ENCODE measurements at places on chromosomes 13 and 19.

DNA sequence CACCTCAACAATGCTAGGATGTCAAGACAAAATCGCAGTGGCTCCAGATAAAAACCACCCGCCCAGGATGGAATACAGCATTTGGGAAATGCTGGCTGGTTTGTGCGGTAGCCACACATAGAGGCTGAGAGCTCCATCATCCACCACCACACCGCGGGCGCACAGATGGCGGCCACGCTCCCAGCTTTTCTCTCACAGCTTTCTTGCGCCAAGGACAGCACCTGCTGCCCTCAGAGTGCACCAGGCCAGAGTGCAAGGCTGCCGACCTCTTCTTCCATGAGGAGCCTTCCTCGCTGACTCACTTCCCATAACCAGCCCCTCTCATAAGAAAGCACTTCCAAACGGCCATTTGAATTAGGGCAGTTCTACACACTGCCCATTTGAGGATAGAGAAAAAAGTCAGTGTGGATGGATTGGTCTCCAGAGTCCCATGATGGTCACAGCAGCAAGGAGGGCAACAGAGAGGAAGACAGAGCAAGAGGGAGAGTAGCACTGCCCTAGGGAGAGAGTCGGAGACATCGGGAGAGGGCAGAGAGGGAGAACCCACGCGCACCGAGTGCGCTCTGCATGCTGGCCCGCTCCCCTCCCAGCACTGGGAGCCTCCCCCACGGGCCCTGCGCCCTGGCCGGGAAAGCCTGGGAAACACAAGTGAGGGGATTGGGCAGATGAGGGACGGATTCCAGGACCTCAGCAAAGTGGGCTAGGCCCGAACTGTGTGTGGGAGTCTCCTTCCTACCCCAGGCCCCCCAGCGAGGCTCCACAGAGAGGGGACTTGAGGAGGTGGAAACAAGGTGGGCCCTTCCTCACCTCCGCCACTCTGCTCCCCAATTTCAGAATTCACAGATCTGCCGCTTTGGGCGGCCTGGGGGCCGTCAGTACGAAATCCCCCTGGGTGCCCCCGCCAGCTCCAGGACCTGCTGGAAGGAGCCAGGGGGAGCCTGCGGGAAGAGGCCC, 156.9 kb downstream of the USP12 start:
- no peak for DNase-seq

DNA sequence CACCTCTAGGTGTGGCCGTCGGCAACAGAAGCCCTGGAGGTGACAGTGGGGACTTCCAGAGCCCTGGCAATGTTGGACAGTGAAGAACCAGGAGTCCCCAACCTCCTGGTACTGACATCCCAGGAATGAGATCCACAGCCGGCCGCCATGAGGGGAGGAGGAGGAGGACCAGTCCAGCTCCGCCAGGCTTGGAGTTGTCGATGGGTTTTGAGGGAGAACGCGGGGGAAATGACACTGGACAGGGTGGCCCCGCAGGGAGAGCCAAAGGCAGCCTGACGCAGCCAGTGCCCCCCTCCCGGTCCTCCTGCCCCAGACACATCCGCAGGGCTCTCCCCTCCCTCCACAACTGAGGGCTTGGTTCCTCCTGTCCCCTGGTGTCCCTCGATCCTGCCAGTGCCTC, 57.9 kb downstream of the SPACA7 start:
- DNase-seq: no peak

DNA sequence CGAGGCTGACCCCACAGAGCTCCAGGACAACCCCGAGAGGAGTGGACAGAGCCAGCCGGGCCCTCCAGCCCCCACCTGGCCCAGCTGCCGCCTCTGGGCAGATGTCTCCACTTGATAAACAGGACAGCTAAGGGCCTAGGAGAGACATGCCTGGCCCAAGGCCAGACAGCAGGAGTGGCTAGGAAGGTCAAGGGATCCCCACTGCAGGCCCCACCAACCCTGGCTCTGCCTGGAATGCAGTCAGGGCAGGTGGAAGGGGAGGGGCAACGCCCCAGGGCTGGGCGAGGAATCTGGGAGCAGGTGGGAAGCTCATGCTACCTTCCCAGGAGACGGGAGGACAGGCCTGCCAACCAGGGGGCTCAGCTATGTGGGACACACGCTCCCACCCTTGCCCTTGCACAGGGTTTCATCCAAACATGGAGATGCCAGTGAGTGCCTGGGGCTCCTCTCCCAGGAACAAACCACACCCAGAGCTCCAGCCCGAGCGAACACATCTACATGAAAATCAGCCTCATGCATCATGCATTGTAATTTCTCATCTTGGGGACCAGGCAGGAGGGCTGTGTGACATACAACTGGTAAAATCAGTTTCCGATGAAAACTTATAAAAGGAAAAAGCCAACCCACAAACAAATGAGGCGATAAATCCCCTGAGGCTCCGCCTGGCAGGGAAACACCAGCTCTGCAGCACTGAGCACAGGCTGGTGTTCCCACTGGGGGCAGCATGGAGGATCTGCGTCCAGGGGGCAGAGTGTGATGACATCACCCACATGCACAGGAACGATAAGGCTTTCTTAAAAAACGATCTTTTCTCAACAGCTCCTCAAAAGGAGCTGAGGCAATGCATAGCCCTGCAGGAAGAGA, 25.0 kb downstream of the SH3GL1 start:
- DNase-seq: no peak

DNA sequence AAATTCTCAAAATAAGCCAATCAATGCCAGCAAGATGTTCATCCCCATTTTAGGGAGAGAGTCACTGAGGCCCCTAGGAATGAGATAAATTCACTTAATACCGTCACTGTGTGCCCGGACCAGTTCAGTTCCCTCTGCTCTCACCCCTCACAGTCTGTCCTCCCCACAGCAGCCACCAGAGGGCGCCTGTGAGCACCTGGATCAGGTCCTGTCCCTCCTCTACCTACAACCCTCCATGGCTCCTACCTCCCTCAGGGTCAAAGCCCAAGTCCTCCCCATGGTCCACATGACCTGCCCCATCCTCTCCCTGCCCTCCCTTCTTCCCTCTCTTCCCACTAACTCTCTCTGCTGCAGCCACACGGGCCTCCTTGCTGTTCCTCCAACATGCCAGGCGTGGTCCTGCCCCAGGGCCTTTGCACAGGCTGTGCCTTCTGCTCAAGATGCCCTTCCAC, 42.0 kb upstream of the NFIC start:
- peak; percentile 67 for DNase-seq

GRCh38 chr19:46015687-46016425, 7.0 kb downstream of the PGLYRP1 start:
- no peak for DNase-seq

- no peak for DNase-seq
These were observed 4.9 kb upstream of the LYPD3 start for GRCh38 chr19:43470288-43470687.

DNA sequence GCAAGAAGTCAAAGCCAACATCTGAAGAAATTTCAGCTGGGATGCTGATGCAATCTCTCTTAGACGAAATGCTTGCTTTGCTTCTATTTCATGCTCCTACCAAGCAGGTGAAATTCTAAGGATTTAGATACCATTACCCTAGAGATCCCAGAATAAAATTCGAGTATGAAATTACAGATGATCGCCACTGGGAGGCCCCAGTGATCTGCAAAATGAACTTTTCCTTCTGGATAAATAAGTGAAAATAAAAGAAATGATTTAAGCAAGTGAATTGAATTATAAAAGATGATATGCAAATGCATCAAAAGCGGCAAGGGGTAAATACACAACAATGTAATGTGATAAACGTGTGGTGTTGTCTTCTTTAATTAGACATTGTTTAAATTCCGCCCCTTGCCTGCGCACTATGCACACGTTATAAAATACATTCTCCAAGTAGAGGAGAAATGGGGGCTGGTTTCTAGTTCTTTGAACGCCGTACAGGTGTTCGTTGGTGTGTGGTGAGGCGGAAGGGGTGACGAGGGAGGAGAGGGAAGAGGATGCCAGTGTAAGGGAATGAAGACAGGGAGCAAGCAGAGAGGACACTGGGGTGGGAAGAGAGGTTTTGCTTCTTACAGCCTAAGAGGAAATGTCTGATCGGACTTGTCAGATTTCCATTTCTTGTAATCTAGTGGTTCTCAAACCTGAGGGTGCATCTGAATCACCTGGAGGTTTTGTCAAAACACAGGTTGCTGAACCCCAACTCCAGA, 58.0 kb downstream of the ERCC5 start:
- DNase-seq: no peak

DNA sequence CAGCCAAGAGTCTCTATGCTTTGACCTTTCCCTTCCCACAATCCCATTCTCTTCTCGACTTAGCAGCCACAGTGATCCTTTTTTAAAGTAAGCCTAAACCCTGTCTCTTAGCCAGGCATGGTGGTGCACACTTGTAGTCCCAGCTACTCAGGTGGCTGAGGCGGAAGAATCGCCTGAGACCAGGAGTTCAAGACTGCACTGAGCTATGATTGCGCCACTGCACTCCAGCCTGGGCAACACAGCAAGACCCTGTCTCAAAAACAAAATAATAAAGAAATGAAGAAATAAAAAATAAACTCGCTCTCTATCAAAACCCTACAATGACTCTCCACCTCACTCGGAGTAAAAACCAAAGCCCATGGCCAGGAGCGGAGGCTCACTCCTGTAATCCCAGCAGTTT, 14.7 kb downstream of the TEX101 start:
- no peak for DNase-seq

DNA sequence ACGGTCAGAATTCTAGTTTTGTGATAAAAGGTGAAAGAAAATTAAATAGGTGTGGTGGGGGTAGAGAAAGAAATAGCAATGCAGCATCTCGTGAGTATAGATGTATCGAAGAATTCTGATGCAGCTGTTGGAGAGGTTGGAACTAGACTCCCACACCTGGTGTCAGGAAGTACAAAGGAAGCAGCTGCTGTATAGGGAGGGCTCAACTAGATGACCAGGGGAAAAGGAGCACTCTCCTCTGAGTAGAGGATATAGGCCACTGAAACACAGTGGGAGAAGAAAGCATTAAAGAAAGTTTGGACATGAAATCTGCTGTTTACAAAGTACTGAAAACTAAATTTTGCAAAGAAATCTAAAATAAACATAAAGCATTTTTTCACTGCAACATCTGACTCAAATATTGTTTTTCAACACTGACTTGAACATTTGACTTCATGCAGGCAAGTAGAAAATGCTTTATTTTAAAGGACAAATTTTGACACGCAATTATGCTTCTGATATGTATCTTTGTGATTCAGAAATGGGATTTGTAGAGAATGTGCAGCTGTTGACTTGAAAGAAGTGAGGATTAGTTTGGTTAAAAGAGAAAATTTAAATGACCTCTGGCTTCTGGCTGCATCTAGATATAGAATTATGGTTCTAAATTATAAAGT, 82.2 kb downstream of the MIPEP start:
- no peak for DNase-seq

- peak; percentile 72 for DNase-seq
These were observed 2.3 kb upstream of the STRN4 start for GRCh38 chr19:46748325-46749109.

DNA sequence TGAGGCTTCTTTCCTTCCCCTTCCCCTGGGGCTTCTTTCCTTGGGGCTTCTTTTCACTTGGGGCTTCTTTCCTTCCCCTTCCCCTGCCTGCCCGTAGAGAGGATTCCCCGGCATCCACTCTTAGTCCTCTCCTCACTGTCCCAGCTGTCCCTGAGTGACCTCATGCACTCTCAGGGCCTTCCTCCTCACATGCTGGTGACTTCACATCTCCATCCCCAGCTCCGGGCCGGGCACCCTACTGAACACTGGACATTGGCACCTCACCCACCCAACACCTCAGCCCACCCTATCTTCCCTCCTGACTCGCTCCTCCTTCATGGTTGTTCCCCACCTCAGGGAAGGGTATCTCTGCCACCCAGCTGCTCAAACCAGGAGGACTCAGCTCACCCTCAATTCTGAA, 130.6 kb downstream of the STARD13 start:
- DNase-seq: no peak

GRCh38 chr13:46124531-46124966, 19.7 kb upstream of the CPB2 start:
- DNase-seq: no peak

DNA sequence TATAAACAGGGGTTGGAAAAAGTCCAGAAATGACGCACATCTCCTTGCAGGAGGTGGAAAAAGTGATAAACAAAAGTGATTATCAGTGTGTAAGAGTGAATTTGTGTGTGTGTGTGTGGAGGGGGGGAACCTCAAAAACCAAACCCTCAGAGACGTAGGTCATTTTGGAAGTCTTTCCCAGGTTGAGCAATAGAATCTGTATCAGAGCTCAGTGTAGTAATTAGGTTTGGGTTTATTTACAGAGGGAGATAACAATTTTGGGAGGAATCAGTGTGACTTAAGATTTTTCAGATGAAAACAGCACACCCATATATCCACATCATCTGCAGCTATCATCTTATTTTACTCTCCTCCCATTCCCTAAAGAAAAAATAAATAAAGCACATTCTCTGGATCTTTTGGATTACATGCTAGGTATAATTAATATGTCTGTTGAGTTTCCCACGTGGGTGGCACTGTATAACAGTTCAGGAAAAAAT, 406.4 kb downstream of the FGF9 start:
- no peak for DNase-seq

DNA sequence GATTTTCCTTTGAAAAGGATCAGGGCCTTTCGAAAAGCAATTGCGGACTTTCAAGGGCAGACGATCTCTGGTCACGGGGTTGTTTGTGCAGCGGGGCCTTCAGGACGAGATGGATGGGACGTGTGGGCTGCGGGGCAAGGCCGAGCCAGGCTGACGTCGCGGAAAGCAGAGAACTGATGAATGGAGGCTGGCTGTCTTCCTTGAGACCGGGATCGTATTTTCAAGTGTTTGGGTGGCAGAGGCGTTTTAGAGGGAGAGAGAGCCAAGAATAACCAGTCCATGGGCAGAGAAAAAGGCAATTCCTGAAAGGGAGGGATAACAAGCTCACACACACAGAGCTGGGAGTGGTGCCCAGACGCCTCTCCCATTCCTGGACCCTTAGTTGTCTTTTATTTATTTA, 138.9 kb upstream of the USP29 start:
- DNase-seq: no peak

GRCh38 chr19:39850892-39851291, 4.7 kb upstream of the FBL start:
- no peak for DNase-seq
